ENCODE measurements at places on chromosomes 1 and 21.
A peak's percentile ranks its signal among the peaks of the same experiment; 100 is the strongest.

- no peak for DNase-seq
Observed at GRCh38 chr21:41678924-41679318, 87.9 kb downstream of the RIPK4 start.

- peak; percentile 98 for DNase-seq
Observed at GRCh38 chr1:222712253-222713090, at the start of the genes AIDA and BROX. AIDA (minus strand) TSS chr1:222712491; CDS start chr1:222712317, 174 bp downstream. BROX (plus strand) TSS chr1:222712564; CDS start chr1:222715700, 3,136 bp downstream.

GRCh38 chr1:19289244-19289643 lies 674 bp upstream of the AKR7A3 start:
- DNase-seq: no peak

DNA sequence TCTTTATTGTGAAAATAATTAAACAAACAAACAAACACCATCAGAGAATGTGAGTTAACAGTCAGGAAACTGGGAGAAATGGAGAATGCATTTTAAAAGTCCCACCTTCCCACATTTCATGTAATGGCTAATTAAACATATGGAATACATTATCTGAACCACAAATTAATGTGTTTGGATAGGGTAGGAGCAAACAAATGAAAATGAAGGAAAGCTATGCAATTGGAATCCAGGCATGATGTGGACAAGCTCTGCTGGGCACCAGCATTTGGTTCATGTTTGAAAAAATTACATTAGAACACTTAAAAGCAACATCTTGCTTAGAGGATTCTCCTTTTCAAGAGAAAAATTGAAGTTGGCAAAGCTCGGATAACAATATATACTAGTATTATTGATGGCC lies 628.1 kb downstream of the LMO4 start:
- DNase-seq: no peak

DNA sequence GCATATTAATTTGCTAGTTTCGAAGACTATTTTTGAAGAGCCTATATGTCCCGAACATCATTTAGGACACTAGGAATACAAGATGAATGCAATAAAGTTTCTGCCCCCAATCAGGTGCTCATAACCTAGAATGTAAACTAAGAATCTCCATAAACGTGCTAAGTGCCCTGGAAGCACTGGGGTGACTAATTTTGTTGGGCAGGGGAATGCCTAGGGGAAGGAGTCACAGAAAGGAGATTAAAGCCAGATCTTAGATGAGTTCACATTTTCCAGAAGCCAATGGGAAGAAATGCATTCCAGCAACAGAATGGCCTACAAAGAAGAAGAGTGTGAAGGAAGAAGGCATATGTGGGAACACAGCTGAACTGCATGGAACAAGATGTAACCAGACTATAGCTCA lies 19.5 kb downstream of the SCYL3 start:
- no peak for DNase-seq

GRCh38 chr1:210482945-210483617 lies 154.4 kb downstream of the HHAT start:
- no peak for DNase-seq

- no peak for DNase-seq
Observed at GRCh38 chr21:29638761-29639327, 301.0 kb downstream of the GRIK1 start.

GRCh38 chr1:30575066-30575465 lies 148.3 kb downstream of the MATN1 start:
- no peak for DNase-seq

- DNase-seq: no peak
Observed at GRCh38 chr1:100989306-100990077, 36.1 kb downstream of the DPH5 start.

DNA sequence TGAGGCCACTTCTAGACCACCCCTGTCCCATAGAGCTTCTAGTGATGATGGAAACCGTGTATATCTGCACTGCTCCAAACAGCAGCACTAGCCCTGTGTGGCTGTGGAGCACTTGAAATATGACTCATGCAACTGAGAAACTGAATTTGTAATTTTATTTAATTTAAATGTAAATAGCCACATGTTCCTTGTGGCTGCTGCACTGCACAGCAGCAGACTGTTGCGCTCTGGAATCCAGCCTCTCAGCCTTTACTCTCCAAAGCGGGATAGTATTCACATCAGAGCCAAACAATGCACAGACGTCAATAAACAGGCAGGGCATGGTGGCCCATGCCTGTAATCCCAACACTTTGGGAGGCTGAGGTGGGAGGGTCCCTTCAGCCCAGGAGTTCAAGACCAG lies 12.0 kb downstream of the CAPN2 start:
- no peak for DNase-seq

GRCh38 chr1:39472826-39473225 lies 18.6 kb upstream of the BMP8A start:
- DNase-seq: no peak

DNA sequence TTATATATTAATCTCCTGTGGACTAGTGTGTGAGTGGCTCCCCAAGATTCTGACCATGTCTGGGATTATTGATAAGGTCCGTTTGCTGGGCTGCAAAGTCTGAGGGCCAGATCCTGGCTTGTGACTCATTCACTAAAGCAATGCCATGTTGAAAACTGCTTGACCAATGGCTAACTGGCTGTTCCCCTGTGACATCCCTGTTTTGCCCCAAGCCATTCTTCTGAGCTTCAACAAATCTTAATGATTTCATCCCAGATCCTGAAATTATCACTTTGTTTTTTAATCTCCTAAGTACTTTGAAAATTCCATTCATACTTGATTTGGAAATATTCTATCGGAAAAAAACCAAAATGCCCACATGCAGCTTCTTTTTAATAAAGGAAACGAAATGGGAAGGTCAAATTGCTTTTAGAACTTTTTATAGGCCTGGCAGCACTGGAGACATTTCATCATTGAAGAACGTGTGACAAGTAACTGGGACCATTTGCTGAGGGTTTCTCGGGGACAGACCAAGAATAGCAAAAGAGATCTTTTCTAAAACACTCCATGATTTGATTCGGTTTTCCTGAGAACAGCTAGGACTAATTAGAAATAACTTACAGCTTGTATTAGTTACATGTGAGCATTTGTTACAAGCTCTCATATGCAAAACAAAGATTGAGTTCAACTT lies 121.3 kb downstream of the TGFB2 start:
- no peak for DNase-seq

- DNase-seq: no peak
Observed at GRCh38 chr1:44587796-44588460, 86.4 kb downstream of the TMEM53 start.

DNA sequence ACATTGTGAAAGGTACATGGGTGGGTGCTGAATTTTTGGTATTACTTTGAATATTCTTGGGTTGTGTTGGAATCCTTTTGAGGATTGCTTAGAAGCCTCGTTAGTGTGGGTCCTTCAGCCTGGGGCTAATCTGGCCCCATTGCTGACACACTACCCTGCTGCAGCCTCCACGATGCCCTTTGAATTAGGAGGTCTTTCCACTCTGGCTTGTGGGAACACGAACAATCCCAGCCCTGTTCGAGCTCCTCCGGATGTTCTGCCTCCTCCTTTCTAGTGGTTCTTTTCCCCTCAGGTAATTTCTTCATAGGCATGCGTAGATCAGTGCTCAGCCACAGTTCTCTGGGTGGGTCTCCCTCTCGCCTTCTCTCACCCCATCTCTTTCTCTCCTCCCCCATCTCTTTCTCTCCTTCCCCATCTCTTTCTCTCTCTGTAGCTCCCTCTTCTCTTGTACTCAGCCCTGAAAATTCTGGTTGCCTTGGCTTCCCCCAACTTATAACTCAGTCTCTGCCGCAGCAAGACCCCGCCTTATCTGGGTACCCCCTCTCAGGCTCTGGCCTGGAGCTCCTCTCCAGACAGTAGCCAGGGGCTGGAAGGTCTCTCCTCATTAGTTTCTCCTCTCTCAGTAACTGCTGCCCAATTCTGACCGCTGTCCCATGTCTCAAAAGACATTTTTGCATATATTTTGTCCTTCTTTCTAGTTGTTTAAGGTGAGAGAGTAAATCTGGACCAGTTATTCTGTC lies 46.0 kb upstream of the SLC19A1 start:
- DNase-seq: no peak

DNA sequence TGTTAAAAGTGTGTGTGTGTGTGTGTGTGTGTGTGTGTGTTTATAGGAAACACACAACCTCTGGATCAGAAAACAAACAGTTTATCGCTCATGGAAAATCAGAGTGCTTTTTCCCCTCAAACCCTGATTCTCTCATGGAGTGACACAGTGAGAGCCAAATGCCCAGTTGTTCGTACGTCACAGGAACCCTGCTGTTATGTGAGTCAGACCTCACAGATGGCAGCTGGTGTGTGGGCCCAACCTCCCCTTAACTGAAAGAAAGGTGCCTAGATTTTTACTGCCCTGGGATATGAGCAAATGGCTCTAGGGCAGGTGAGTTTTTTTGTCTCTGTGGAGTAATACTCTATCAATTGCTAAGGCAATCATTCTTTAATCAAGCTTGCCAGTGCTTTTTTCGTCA lies 1788.1 kb downstream of the BRINP3 start:
- DNase-seq: no peak

GRCh38 chr1:212605441-212606394 lies 2.8 kb upstream of the ATF3 start:
- no peak for DNase-seq

DNA sequence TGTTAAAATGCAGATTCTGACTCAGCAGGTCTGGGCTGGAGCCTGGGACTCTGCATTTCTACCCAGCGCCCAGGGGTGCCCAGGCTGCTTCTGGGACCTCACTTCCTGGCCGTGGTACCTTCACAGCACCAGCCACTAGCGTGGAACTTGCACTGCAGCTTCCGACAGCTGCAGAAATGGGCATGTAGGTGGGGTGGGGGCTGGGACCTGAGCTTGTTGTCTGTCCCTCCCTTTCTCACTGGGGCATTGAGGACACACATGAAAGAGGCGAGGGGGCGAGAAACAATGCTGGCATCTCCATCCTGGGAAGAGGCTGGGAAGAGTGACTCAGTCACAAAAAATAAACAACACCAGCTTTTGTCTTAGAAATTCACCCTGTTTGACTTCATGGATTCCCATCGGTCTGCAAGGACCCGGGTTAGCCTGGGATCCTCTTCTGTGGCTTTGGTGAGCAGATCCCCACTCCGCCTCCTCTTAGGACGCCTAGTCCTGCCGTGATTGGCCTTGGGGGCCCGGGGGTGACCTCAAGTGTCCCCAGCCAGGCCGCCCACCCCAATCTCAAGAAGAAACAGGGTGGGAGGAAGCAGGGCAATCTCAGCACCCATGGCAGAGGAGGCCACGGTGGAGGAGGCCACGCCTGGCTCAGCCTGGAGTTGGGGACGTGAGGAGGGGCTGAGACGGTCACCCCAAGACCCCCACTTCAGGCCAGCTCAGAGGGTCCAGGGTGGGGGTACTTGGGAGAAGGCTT lies 29.9 kb upstream of the POFUT2 start:
- DNase-seq: no peak

GRCh38 chr1:153032677-153033308 lies 1.8 kb downstream of the SPRR1B start:
- no peak for DNase-seq
